ENCODE measurements at places on chromosomes 4 and X.

DNA sequence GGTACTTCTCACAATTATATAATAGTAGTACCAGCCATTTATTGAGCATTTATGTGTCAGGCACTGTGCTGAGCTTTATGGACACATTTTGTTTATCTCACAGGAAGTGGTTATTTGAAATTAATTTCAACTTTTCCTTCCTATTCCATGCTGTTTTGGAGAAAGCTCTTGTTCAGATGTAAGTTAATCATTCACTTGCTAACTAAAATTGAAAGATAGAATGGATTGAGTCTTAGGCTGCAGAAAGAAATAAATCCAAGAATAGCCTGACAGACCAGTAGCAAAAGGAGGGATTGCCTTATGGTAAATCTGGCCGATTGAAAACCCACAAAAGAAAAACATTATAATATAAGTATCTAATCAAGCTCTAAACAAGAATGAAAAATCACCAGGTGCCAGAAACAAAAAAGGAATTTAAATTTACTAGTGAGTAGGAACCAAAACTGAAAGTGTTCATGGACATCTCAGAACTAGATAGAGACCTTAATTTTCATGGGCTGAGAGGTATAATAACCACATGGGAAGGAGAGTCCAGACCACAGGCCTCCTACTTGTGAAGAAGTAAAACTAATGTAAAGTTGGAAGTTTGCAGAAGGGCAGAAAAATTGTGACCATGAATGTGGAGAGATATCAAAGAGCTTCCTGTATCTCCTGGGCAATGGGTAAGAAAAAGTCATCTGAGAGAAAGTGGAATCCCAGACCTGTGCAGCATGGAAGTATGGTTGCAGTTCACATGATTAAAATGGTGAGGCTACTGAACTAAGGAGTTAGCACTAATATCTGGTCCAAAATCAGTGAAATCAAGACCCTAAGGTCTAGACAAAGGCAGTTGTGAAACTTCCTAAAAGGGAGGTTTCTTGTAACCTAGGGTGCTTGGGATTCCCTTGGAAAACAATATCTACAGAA lies 38.0 kb downstream of the RADX start:
- DNase-seq = no peak

GRCh38 chr4:65416891-65417290 lies 253.4 kb downstream of the EPHA5 start:
- DNase-seq = no peak

- DNase-seq = no peak
Measured at GRCh38 chr4:72577211-72577610, 8.2 kb upstream of the ADAMTS3 start.

- no peak for DNase-seq
Measured at GRCh38 chrX:40088803-40089540, 8.8 kb downstream of the BCOR start.

DNA sequence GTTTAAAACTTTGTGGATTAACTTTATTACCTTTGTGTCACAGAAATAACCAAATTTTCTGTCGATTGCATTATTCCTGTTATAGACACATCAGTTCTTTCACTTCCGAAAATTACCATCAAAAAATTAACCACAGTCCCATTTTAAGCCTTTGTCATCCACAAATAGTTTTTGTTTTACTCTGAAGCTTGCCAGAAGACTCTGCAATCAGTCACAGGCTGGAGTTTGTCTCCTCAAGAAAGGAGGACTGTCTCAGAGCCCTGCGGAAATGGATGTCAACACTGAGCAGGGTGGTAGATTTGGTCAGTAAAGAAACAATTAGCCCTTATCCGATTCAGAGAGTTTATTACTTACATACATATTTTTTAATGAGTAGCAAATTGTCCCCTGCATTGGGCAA lies 20.1 kb upstream of the TCEAL4 start:
- DNase-seq = no peak

DNA sequence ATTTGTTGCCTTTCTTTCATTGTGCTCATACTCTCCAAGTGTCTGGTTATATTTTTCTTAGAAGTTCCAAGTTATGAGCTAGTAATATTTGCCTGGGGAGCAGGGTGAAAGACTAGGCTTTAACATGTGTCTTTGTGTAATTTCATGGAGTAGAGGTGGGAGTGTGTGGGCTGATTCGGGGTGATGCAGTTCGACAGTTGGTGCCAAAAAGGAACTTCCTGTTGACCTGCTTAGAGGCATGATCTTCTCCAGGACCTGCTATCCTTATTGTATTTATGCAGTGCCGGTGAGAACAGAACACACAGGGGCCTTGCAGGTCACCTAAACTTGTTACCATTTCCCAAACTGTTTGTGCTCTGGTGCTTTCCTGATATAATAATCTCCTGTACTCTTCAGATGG lies 21.2 kb downstream of the USP53 start:
- no peak for DNase-seq

- DNase-seq = no peak
Measured at GRCh38 chr4:2768921-2769336, 12.8 kb upstream of the TNIP2 start.

DNA sequence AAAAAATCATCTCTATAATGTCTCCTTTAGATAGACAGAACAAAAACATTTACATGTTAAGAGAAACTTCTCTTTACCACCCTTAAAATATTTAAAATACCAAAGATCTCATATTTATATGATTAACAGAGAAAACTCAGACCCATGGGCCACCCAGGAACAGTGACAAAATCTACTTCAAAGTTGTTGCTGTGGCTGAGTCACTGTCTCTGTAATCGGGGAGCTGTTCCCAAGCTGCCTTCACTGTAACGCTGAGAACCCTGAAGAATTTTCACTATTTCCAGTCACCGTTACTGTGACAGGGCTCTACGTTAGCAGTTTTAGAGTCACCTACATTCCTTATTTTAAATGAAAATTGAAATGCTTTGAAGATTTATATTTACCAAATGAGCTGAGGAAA lies 9.0 kb upstream of the DAPP1 start:
- DNase-seq = no peak

DNA sequence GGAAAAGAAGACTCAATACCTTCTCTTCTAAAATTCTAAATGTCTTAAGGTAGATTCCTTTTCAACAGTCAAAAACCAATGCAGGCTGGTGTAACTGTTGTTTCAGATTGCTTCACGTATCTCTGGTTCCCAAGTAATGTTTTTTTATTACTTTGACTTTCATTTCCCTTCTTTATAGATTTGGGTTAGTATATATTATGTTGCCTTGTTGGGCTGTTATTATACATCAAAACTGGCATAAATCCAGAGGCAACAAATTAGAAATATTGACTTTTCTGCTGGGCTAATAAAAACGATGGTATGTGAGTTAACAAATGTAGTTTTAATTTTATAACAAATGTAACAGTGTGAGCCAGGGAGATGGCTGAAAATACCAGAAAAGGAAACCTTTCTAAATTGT lies 444.7 kb upstream of the TENM3 start:
- no peak for DNase-seq

DNA sequence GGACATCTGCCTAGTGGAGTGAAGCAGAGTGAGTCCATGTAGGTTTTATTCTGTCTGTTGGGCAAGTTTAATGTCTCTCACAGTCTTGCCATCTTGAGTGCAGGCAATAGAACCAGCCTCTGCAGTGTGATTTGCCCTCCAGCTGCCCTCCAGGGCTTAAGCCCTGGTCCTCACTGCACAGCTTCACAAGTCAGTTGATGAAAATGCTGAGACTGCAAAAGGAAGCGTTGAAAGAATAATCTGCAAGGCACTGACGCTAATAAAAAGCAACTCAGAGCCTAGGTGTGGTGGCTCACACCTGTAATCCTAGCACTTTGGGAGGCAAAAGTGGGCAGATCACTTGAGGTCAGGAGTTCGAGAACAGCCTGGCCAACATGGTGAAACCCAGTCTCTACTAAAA lies 54.1 kb upstream of the PHOX2B start:
- no peak for DNase-seq

DNA sequence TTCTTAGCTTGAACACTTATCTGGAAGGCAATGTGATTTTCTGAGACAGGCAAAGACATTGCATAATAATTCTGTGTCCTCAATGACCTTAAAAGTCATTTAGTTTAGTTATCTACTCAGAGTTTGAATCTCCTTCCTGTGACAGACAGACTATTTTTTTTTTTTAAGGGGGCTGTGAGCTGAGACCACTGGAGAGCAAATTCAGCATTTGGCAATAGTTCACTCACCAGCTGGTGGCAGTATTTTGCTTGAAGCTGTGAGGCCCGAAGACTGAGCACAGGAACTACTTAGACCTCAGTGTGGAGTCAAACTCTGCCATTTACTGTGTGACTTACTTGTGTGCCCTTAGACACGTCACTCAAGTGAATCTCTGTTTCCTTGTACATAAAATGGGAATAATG lies 22.9 kb upstream of the CPE start:
- DNase-seq = no peak

- no peak for DNase-seq
Measured at GRCh38 chr4:132592850-132593249, 556.2 kb upstream of the PCDH10 start.

DNA sequence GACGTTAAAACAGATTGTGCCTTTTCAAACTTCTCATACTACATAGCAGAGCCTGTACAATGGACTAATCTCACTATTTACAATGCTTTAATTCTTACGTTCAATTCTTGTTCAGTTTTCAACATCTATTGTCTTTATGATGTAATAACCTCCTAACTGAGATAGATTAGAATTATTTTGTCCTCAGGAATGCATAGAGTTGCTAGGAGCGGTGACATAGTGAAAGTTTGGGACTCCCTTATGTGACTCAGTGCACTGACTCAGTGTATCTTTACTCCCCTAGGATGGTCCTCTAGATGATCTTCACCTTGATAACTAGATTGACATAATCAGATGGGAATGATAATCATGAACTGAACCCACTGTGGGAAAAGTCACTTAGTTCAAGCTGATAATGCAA lies 151.5 kb downstream of the VEGFC start:
- no peak for DNase-seq

- DNase-seq = no peak
Measured at GRCh38 chr4:2067446-2068197, 8.5 kb downstream of the NAT8L start.

DNA sequence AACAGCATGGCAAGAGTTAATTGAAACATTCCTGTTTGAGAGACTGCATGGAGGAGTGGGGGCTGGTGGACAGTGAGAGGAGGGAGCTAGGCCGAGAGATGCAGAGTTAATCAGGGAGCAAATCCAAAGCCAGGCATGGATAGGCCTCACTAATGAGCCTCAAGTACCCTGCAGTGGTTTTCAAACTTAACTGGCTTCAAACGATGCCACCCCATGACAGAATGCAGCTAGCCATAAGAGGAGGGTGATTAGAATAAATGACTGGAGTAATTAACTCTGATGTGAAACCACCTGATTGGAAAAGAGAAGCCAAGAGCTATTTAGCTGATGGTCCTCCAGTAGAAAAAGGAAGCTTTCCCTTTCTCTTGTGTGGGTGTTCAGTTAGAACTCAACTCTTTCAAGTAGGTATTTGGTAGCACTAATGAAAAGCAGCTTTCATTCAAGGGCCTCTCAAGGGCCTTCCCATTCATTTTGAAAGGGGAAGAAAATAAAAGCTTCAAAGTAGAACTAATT lies 215.4 kb upstream of the MAB21L2 start:
- no peak for DNase-seq

DNA sequence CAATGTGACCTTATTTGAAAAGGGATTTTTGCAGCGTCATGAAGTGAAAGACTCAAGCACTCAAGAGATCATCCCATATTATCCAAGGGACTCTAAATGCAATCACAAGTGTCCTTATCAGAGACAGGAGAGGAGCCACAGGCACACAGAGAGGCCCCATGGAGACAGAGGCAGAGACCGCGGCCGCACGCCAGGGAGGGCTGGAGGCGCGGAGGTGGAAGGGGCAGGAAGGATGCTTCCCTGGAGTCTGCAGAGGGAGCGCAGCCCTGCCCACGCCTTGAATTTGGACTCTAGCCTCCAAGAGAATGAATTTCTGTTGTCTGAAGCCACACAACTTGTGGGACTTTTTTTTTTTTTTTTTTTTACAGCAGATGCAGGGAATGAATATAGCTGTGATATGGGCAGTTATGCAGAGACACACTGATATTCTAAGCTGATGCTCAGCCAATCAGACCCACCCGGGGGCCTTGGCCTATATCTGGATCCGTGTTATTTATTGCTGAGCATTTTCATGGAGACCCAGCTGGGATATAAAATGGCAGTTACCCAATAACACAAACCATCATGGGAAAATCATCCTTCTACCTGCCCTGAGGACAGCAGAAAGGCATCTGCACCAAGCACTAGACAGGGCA lies 244.8 kb upstream of the PSAPL1 start:
- DNase-seq = no peak

GRCh38 chr4:146029939-146030710 lies 91.5 kb upstream of the ZNF827 start:
- DNase-seq = no peak

DNA sequence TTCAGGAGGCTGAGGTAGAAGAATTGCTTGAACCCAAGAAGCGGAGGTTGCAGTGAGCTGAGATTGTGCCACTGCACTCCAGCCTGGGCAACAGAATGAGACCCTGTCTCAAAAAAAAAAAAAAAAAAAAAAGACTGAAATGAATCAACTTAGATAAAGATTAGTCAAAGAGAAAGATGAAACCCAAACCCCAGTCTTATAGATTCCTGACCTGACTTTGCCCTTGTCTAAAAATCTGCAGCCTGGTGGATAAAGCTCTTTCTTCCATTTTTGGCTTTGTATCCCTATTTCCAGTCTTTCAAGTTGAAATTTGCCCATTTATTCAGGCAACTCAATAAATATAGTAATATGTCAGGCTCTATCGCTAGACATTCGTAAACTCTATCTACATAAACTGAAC lies 39.3 kb upstream of the SPINK2 start:
- no peak for DNase-seq

DNA sequence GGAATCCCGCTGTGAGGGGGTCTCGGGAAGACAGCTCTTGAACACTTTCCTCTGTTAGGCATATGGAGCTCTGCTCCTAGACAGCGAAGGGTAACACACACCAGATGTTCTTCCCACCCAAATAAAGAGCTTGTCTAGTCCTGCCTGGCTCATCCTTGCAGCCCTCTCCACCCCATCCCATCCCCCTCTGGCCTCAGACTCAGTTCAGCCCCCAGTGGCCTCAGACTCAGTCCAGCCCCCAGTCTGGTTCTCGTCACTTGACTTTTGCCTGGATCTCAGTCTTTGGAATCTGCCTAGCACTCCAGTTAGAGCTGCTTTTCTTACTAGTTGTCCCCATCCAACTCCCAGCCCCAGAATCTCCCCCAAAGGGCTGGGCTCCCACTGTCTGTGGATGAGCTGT lies 14.9 kb downstream of the RAB33A start:
- no peak for DNase-seq

- DNase-seq = no peak
Measured at GRCh38 chr4:109014593-109015412, 251.9 kb upstream of the ETNPPL start.

GRCh38 chr4:1639299-1639868 lies 44.7 kb downstream of the FAM53A start:
- DNase-seq = no peak

All from activated CD4-positive, alpha-beta T cell treated with anti-CD3 and anti-CD28 coated beads, Interleukin-2, amount 10 ng/mL, durations not matched to agents 7 days and 5 days (primary cell).